OCI-M1 (cell line): ENCODE measurements at places on chromosomes 2 and 18.

GRCh38 chr18:72544092-72544886 lies at the start of gene CBLN2:
Gene CBLN2 (minus strand): TSS chr18:72544342. CDS start chr18:72542160, 2,182 bp downstream.
- DNase-seq: peak; percentile 86

- DNase-seq: peak; percentile 41
Measured at GRCh38 chr2:26035090-26035743, 1.3 kb downstream of the RAB10 start.

DNA sequence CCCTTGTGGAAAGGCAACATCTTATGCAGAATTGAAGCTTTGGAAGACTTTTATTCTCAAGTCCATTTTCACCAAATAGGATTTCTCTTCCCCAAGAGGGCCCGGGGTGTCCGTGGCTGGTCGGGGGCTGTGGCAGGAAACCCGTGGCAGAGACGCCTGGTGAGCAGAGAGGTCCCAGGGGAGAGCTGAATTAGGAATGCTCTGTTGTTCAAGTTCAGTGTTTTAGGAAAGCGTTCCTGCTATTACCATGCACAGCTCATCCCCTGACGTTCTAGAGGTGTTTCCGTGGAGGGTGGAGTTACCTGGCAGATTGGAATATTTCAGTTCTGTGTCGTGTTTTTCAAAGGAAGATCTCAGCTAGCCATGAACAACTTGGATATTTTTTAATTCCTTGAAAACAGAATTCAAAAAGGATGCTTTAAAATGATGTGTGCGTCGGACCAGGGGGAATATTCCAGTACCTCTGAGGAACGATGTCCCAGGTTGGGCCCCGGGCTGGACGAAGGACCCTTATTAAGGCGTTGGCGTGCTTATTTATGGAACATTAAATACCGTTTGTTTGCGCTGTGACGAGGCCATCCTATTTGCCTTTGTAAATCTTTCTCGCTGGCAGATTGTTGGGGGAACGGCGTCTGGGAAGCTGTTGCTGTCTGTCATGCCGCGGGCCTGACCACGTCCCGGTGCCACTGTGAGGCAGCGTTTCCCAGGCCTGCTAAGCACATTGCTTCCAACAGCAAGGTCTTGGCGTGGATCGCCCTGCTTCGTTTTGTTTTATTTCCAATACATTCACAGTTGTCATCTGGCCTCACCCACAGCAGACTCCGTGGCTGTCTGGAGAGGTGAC lies 8.2 kb downstream of the NFATC1 start:
- no peak for DNase-seq

- DNase-seq: no peak
Measured at GRCh38 chr18:47174545-47175116, 1.5 kb downstream of the IER3IP1 start.

- no peak for DNase-seq
Measured at GRCh38 chr18:62437235-62438017, 85.4 kb upstream of the ZCCHC2 start.

- DNase-seq: no peak
Measured at GRCh38 chr2:146392186-146392585, 1452.6 kb upstream of the ACVR2A start.

- peak; percentile 70 for DNase-seq
Measured at GRCh38 chr2:215728504-215729065, 284.8 kb downstream of the MREG start.

- no peak for DNase-seq
Measured at GRCh38 chr2:172416447-172417058, 10.8 kb upstream of the ITGA6 start.

DNA sequence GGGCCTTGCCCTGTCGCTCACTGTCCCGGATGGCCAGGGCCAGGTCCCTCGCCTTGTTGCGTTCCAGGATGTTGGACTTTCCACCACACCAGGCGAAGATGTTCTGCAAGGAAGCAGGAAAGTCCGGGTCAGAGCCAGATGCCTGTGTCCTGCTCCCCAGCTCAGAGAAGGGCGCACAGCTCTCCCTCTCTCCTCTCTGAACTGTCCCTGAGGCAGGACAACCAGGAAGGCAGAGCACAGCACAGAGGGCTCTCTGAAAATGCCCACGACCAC lies 11.0 kb downstream of the CAPG start:
- no peak for DNase-seq

DNA sequence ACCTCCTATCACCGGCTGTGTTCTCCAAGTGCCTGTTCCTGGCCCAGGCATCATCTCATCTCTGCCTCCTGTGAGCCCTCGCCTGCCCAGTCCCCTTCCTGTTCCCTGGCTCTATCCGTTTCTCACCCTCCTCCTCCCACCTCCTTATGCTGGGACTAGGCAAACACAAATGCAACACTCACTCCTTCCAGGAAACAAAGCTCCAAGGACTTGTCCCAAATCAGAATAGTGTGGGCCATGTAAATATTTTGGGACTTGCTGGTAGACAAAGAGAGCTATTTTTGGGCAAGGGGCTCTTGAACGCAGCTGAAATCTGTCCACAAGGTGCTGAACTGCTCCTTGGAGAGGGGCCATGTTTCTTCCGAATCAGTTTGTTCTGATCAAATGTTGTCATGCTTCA lies 25.3 kb downstream of the MBP start:
- no peak for DNase-seq
